ENCODE measurements at places on chromosomes 1 and 21.

DNA sequence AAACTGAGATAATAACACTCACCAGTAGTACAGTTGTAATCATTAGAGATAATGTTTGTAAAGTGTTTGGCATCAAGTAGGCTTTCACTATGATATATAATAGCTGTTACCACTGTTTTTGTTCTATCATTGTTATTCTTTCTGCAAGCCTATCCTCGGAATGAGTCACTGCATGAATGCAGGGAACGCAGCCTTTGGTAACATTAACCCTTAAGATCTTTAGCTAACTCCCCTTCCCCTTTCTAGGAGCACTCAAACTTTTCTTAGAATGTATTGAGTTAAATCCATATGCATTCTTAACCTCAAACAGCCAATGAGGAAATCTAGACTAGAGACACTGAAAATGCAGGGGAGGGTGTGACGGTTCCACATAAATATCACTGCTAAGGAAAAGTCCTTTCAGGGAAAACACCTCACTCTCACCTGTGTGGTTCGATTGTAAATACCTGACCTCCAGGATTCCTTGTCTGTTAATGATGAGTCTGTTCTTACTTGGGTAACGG, 467.3 kb downstream of the SETD4 start:
- DNase-seq, result no peak

- DNase-seq, result no peak
These were observed 17.0 kb upstream of the NGF start for GRCh38 chr1:115355069-115355468.

DNA sequence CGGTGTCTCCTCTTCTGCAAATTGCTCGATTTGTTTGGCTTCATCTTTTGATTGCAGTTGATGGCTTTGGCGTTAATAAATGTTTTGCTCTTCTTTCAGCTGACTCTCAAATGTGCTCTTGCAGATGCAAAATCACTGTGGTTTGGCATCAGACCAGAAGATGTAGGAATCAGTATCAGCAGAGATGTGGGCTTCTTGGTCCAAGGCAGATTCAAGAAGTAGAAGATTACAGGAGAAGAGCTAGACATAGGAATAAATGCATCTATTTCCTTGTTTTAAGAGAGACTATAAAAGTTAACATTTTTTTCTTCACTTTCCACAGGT, 59.8 kb upstream of the BACH1 start:
- no peak for DNase-seq

- DNase-seq, result no peak
These were observed 467.6 kb upstream of the ZRANB2 start for GRCh38 chr1:71548398-71548890.

GRCh38 chr1:67534627-67535065, 104.4 kb upstream of the SERBP1 start:
- DNase-seq, result no peak

- no peak for DNase-seq
These were observed 18.0 kb downstream of the DLGAP3 start for GRCh38 chr1:34911465-34911864.

DNA sequence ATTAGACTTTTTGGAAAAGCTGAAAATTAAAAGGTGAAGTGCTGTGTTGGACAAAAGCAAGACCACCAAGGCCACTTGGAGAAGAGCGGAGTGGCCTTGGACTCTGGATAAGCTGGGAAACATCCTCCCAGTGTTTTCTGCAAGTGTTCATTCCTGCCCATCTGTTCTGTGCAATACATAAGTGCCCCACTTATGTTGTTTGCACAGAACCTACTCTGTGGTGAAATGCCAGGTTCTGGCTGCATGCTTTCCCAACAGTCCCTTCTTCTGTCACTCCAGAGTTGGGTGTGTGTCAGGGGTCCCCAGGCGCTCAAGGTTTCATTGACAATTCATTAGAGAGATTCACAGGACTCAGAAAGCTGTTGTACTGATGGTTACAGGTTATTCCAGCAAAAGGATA, 30.3 kb downstream of the NHLH2 start:
- no peak for DNase-seq

DNA sequence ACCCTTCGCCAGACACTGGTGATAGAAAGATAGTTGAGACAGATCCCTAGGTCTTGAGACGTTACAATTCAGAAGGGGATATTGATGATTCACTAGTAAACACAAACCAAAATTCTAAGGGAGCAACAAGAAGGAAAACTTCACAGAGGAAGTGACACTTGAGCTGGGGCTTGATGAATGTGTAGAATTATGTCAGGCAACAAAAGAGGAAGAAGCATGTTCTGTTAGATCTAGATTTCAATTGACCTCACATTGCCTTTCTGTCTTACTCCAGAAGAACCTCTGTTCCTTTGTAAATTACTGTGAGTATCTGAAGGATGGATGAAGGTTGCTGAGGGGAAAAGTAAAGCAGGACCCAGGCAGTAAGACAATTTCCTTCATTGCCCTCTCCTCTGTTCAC, 328.2 kb downstream of the KCTD3 start:
- DNase-seq, result no peak

- no peak for DNase-seq
These were observed 37.7 kb downstream of the PIK3C2B start for GRCh38 chr1:204456826-204457442.

GRCh38 chr1:77428068-77428467, 146.2 kb downstream of the AK5 start:
- no peak for DNase-seq

- DNase-seq, result no peak
These were observed 712.8 kb downstream of the MATN1 start for GRCh38 chr1:30010506-30011106.

- DNase-seq, result no peak
These were observed 247.0 kb downstream of the RERE start for GRCh38 chr1:8570465-8570864.

GRCh38 chr1:19044975-19045831, 88.7 kb upstream of the IFFO2 start:
- DNase-seq, result no peak

GRCh38 chr1:243944429-243945160, 94.6 kb upstream of the AKT3 start:
- DNase-seq, result no peak

DNA sequence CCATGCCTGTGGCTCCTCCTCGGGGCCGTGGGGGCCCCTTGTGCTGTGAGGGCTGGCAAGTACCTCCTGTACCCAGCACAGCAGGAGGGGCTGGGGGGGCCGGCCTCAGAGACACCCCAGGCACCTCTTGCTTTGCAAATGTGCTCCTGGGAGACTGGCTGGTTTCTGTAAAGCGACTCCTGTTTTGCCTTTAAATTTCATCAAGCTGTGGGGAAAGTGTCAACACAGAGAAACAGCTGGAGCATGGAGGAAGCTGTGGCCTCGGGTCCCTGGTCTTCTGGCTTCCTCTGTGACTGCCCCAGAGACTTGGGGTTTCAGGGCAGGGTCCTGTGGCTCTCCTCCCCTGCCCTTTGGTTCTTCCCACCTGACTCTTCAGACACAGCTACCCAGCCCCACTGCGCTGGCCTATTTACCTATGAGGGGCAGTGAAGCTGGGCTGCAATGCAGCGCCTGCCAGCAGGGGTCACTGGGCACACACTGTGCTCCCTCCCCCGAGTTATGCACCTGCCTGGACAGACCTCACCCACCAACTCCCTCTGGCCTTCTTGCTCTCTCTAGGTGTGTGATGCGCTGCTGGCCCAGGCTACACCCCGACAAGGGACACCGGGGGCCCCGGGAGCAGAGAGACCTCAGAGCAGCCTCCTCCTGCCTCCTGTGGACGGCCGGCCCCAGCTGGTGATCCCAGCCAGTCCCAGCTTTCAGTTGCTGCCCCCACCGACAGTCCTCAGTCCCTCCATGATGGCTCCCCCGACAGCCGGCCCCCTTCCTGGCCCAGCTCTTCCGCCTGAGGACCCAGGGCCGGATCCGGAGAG, 17.6 kb upstream of the PEX10 start:
- DNase-seq, result no peak

- DNase-seq, result no peak
These were observed 174.6 kb downstream of the USH2A start for GRCh38 chr1:216248628-216249027.

GRCh38 chr1:159869173-159869572, 6.7 kb upstream of the VSIG8 start:
- no peak for DNase-seq

DNA sequence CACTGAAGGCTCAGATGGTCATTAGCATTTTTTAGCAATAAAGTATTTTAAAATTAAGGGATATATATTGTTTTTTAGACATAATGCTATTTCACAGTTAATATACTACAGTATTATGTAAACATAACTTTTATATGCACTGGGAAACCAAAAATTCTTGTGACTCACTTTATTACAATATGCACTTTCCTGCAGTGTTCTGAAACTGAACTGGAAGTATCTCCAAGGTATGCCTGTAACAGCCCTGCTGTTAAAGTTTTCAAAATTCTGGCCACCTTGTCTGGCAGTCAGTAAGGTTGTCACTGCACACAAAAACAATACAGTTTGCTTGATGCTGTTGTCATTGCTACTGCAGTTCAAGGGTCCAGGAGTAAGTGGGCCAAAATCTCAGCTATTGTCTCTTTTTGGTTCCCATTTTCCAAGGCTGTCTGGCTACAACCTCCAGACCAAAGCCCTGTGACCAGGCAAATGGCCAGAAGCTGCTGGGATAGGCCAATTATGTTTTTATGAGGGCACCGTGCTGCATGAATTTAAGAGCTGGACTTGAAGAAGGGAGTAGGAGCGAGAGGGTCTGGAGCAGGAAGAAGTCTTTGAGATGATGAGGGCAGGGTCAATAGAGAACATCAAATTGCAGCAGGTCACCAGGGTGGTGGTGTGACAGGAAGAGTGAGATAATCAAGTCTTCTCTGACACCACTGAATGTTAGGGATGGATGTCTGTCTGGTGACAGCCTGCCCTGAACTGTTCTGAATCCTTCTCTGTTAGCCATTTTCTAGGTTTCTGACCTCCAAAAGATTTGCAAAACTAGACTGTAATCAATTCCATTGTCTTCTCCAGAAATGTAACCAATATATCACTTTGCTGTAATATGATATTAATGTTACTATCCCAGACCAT, 82.3 kb upstream of the CACHD1 start:
- no peak for DNase-seq

GRCh38 chr1:27102707-27103468, 52.0 kb downstream of the SLC9A1 start:
- peak; percentile 50 for DNase-seq

DNA sequence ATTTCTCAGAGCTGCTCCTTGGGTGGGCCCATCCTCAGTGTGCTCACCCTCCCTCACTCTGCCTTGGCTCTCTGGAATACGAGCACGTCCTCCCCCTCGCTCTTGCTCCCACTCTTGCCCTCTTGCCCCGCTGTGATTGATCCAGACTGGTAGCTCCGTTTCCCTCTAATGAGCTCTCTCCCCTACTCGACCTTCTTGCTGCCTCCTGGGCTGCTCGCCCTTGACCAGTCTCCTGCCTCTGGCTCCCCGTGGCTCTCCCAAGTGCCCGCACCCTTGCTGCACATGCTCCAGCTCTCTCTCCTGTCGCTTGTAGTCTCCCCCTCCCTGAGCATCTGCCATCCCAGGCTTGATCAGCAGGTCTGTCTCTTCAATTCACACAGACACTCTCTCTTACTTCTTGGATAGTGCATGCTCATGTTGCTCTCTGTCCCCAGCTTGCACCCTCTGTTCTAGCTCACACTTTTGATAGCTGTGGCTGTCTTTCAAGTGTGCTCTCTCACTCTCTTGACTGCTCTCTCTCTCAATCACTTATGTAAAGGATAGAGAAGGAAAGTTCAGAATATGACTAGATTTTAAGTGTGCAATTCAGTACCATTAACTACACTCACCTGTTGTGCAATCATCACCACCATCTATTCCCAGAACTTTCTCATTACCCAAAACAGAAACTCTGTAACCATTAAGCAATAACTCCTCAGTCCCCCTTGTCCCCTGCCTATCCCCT, 51.1 kb downstream of the PHC2 start:
- no peak for DNase-seq

DNA sequence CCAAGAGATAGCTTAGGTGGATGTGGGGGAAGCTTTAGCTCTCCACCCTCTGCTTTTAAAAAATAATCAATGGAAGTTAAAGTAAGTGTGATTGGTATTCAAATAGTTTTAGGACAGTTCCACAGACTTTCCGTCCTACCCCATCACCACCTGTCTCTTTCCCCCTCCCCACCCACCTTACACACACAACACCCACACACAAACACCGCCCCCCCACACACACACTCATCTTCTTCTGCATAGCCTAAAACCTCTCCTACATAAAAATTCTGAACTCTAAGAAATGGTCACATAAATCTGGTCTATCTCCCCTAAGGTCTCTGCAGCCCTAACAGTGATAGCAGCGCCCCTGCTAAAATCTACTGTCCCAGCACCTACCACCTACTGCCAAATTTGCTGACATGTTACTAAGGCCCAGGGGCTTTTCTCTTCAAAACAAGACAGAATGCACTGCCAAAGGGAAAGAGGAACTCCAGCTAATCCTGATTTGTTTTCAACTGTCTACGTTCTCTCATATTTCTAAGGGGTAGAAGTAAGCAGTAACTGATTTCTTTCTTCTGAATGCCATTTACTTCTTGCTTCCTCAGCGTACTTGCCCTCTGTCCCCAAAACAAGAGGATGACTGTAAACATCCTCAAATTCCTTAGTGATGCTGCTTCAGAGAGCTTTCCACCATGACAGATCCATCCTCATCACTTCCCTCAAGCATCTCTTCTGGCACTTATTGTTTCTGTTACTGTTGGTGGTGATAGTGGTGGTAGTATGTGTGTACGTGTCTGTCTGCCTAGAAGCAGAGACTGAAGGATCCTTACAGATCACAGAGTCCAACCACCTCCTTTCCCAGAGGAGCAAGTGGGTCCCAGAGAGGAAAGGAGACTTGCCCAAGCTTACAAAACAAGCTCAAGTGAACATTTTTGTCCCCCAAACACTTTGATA, 56.8 kb downstream of the LUZP1 start:
- DNase-seq, result no peak

DNA sequence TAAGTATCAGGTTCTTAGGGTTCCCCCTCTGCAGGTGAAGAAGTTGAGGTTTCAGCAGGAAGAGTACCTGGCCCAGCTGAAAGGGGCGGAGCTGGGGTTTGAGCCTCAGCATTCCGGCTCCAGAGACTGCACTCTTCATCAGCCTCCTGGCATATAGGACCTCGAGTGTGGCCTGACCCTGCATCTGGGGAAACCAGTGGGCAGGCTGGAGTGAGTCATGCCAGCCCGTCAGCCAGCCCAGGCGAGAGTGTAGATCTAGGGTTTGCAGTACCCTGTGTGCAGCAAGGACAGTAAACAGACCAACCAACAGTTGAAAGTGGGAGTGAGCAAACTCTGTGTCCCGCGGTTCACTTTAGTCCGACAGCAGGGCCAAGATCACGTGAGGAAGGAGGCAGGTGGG, 14.1 kb downstream of the MFSD2A start:
- no peak for DNase-seq

DNA sequence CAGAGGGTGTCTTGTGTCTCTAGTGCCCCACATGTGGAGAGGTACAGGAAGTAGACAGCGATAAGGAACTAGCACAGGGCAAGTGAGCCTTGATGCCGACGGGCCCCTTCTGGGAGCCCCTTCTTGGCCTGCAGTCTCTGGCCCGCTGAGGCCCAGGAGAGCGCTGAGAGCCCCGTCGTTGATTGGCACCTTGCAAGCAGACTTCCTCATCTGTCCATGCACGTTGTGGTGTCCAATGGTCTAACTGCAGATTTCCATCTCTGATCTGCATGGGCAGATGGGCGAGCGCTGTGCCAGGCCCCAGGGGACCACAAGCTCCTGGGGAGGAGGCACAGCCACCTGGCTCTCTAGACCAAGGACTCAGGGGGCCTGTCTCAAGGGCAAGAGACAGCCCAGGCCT, 32.4 kb downstream of the PLEKHA6 start:
- DNase-seq, result no peak
